ENCODE measurements at places on chromosomes 11 and 22. TPM values are rescaled to one million over a fixed set of nuclear protein-coding genes. Genes with fewer than 3 reads are reported as not detected.

The DGCR6 gene
- total RNA-seq, result 2.7 TPM

The B3GAT1 gene
- total RNA-seq, result 3.7 TPM

The C11orf16 gene
- total RNA-seq, result not detected

The GRM5 gene
- not detected for total RNA-seq

The PMM1 gene
- 30.5 TPM for total RNA-seq

The MDK gene
- 397 TPM for total RNA-seq

The MYO18B gene
- total RNA-seq, result 0.15 TPM

The STK33 gene
- total RNA-seq, result not detected

The OR5A1 gene
- not detected for total RNA-seq

- no peak overlapping the region for H3K4me3 ChIP-seq
- H3K27me3 ChIP-seq, result no peaks in the 10 kb centered on the region
- DNase-seq, result peak; percentile 53
- no peaks in the 10 kb centered on the region for H3K4me1 ChIP-seq
- no peak overlapping the region for H3K27ac ChIP-seq
- no peaks in the 10 kb centered on the region for H3K36me3 ChIP-seq
Observed at GRCh38 chr11:75160220-75160757, 9.4 kb downstream of the SLCO2B1 start.

DNA sequence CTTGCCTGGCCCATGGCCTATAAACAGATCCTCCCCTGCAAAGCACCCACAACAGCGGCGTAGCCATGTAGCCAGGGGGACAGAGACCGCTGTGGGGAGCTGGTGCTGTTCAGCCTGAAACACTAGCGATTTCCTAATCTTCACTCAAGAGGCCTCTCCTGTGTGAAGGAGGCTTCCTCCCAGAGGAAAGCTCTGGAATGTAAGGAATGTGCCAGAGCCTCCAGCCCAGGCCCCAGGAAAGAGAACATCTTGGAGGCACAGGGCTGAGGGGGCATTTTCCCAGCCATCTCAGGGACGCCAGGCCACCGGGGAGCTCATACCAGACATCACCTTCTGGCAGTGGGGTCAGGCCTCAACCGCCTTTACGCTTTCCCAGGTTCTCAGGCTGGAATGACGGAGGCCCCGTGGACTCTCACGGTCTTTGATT lies 24.0 kb downstream of the MIAT start:
- no peaks in the 10 kb centered on the region for H3K27me3 ChIP-seq
- H3K27ac ChIP-seq, result no peak overlapping the region
- H3K4me3 ChIP-seq, result no peak overlapping the region
- H3K36me3 ChIP-seq, result no peaks in the 10 kb centered on the region
- peak; percentile 21 for DNase-seq

DNA sequence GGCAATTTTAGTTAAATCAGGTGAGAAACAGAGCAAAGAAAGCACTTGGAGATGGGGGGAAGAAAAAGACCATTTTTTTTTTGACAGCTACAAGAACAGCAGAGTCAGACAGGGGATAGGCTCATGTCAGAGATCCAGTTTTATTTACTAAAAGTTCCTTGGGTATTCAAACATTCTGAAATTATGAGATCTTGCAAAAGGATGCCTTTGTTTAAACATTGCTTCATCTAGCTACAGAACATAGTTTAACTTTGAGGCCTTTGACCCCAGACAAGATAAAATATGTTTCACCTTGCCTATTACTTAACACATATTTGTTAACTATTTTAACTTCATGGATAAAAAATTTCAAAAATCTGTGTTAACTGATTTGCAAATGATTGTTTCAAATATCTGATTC lies 6.4 kb downstream of the GLYATL1 start:
- H3K36me3 ChIP-seq, result no peaks in the 10 kb centered on the region
- H3K27ac ChIP-seq, result no peak overlapping the region
- no peaks in the 10 kb centered on the region for H3K4me1 ChIP-seq
- DNase-seq, result no peak
- peaks cover 2% of the 10 kb centered on the region for H3K27me3 ChIP-seq
- H3K4me3 ChIP-seq, result no peak overlapping the region

- no peaks in the 10 kb centered on the region for H3K36me3 ChIP-seq
- DNase-seq, result peak; percentile 26
- H3K27ac ChIP-seq, result peak overlapping the region; percentile 47
- H3K4me1 ChIP-seq, result peaks cover 8% of the 10 kb centered on the region
- H3K4me3 ChIP-seq, result no peak overlapping the region
Observed at GRCh38 chr11:9765320-9766101, 101.6 kb downstream of the SWAP70 start.

DNA sequence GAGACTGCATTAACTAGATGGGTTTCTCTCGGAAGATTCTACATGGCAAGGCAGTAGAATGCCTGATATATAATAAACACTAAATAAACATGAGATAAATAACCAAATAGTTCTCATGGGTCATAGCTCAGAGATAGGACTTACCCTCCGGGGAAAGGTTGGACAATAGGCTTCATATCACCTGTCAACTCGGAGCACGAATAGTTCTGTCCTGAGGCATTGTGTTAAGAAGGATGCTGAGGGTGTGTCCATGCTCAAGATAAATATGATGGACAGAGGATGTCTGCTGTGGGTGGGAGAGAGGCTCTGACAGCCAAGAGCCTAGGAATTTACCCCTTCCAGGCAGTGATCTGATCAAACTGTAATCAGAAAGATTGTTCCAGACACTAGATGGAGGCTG lies 474.0 kb downstream of the MIAT start:
- no peak overlapping the region for H3K27ac ChIP-seq
- no peaks in the 10 kb centered on the region for H3K27me3 ChIP-seq
- DNase-seq, result no peak
- no peaks in the 10 kb centered on the region for H3K36me3 ChIP-seq

- H3K27me3 ChIP-seq, result no peaks in the 10 kb centered on the region
- DNase-seq, result no peak
- no peaks in the 10 kb centered on the region for H3K36me3 ChIP-seq
- H3K4me3 ChIP-seq, result no peak overlapping the region
Observed at GRCh38 chr11:106233191-106233590, 155.7 kb downstream of the AASDHPPT start.

DNA sequence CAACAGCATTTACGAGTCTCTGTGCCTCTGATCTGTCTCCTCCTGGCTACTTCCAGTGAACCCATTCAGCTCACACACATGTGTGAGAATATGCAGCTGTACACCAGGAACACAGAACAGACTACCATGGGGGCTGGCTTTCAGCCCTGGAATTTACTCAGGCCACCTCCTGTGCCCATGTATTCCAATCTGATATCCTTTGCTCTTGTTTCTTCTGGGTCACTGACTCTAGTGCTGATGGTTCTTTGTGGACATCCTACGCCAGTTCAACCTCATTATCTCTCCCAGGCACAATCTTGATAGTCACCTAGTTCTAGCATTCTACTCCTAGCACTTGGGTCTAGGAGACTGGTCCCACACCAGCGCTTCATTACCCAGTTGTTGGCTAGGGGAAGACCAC lies 23.0 kb upstream of the ZC3H12C start:
- H3K36me3 ChIP-seq, result no peaks in the 10 kb centered on the region
- H3K27ac ChIP-seq, result peak overlapping the region; percentile 70
- H3K27me3 ChIP-seq, result no peaks in the 10 kb centered on the region
- no peak for DNase-seq
- no peak overlapping the region for H3K4me3 ChIP-seq

- DNase-seq, result no peak
- no peaks in the 10 kb centered on the region for H3K27me3 ChIP-seq
- H3K27ac ChIP-seq, result no peak overlapping the region
Observed at GRCh38 chr22:25722223-25722622, 19.8 kb upstream of the MYO18B start.

DNA sequence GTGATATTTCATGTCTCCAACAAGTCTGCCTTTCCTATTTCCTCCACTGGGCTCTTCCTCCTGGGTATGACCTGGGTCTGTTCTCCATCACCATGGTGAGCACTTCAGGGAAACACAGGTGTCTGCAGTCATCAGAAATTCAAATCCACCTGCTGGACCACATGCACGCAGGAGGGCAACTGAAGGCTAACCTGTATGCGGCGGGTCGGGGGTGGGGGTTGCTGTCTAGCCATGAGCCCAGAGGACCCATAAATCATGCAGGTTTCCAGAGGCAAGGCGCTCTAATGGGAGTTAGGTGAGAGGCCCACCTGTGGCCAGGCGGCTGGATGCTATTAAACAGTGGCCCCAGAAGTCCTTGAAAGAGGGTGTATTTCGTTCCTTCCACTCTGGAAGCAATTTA lies 11.1 kb upstream of the PAMR1 start:
- H3K4me3 ChIP-seq, result no peak overlapping the region
- no peak overlapping the region for H3K27ac ChIP-seq
- no peaks in the 10 kb centered on the region for H3K36me3 ChIP-seq
- H3K27me3 ChIP-seq, result peaks cover 63% of the 10 kb centered on the region
- H3K4me1 ChIP-seq, result no peaks in the 10 kb centered on the region

DNA sequence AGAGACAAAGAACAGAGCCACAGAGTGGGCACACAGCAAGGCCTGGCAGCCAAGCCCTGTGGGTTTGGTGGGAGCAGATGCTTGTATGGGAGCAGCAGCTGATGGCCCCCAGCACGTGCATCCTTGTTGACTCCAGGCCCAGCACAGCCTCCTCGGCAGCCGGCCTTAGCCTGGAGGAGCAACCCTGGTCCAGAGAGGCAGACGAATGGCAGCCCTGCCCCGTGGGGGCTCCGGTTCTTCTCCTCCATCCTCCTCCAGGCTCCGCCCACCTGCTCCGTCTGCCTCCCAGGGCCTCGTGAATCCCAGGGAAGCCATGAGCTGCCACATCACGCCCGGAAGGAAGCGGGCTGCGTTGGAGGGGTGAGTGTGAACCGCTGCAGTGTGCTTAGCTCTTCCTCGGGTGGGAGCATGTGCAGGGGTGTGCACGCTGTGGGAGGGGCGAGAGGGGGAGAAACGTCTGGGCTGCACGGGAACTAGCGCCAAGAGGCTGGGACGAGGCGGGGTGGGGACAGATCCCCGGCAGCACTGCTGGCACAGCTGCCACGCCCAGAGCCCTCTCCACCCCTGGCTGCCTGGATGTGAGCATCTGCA lies 36.3 kb upstream of the JAM3 start:
- H3K27me3 ChIP-seq, result no peaks in the 10 kb centered on the region
- no peaks in the 10 kb centered on the region for H3K36me3 ChIP-seq
- DNase-seq, result peak; percentile 24
- H3K4me1 ChIP-seq, result peaks cover 20% of the 10 kb centered on the region
- H3K4me3 ChIP-seq, result no peak overlapping the region

- peaks cover 14% of the 10 kb centered on the region for H3K4me1 ChIP-seq
- no peaks in the 10 kb centered on the region for H3K27me3 ChIP-seq
- peak overlapping the region; percentile 97 for H3K27ac ChIP-seq
- no peak for DNase-seq
Observed at GRCh38 chr11:62646825-62647608, 604 bp upstream of the GANAB start.

- no peak overlapping the region for H3K4me3 ChIP-seq
- DNase-seq, result peak; percentile 42
Observed at GRCh38 chr22:38831166-38831945, 12.5 kb downstream of the NPTXR start.

DNA sequence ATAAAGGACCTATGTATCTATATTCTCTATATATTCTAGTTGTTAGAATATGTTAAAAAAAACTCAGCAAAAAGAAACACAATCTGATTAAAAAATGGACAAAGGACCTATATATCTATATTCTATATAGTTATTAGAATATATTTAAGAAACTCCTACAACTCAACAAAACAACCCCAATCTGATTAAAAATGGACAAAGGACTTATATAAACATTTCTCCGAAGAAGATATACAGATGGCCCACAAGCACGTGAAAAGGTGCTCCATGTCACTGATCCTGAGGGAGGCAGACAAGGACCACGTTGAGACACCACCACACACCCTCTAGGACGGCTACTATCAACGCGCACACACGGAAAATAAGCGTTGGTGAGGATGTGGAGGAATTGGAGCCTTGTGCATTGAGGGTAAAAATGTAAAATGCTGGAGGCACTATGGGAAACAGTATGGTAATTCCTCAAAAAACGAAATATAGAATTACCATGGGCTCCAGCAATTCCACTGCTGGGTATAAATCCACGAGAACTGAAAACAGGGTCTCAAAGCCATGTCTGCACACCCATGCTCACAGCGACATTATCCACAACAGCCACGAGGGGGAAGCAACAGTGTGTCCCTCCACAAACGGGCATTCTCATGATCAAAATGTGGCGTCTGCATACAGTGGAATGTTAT lies 22.7 kb downstream of the YPEL1 start:
- H3K27me3 ChIP-seq, result no peaks in the 10 kb centered on the region
- H3K27ac ChIP-seq, result no peak overlapping the region
- H3K4me1 ChIP-seq, result peaks cover 4% of the 10 kb centered on the region
- peak; percentile 93 for DNase-seq
- H3K36me3 ChIP-seq, result no peaks in the 10 kb centered on the region

- no peaks in the 10 kb centered on the region for H3K36me3 ChIP-seq
- H3K27ac ChIP-seq, result no peak overlapping the region
- no peak overlapping the region for H3K4me3 ChIP-seq
- peaks cover 30% of the 10 kb centered on the region for H3K27me3 ChIP-seq
- no peak for DNase-seq
- no peaks in the 10 kb centered on the region for H3K4me1 ChIP-seq
Observed at GRCh38 chr22:43851979-43852307, 10.4 kb downstream of the SULT4A1 start.

DNA sequence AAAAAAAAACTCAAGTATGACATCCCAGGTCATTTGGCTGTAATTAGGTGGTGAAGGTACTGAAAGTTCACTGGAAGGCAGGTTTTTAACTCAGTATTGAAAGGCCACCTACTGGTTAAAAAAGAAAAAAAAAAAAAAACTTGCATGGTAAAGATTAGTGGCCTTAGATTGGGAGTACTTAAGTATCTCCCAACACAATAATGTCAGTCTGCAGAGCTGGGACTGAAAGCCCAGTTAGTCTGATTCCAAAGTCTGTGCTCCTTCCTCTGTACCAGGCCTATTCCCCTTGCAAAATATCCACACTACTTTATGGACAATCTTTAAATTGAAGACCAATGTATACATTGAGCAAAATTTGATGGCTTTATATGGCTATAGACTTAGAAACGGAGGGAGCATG lies 85.5 kb downstream of the NOX4 start:
- no peak overlapping the region for H3K4me3 ChIP-seq
- H3K36me3 ChIP-seq, result no peaks in the 10 kb centered on the region
- H3K4me1 ChIP-seq, result no peaks in the 10 kb centered on the region
- DNase-seq, result peak; percentile 19
- no peaks in the 10 kb centered on the region for H3K27me3 ChIP-seq

GRCh38 chr11:3198815-3199214 lies 19.8 kb downstream of the MRGPRG start:
- no peaks in the 10 kb centered on the region for H3K4me1 ChIP-seq
- no peak for DNase-seq
- H3K36me3 ChIP-seq, result no peaks in the 10 kb centered on the region
- H3K27me3 ChIP-seq, result peaks cover 19% of the 10 kb centered on the region
- no peak overlapping the region for H3K4me3 ChIP-seq
- H3K27ac ChIP-seq, result no peak overlapping the region

- H3K36me3 ChIP-seq, result no peaks in the 10 kb centered on the region
- no peaks in the 10 kb centered on the region for H3K4me1 ChIP-seq
- no peak overlapping the region for H3K4me3 ChIP-seq
Observed at GRCh38 chr11:19418221-19418620, 177.5 kb upstream of the E2F8 start.

GRCh38 chr11:17550450-17551346 lies 3.6 kb downstream of the OTOG start:
- no peak overlapping the region for H3K4me3 ChIP-seq
- no peak for DNase-seq
- H3K27me3 ChIP-seq, result no peaks in the 10 kb centered on the region
- no peaks in the 10 kb centered on the region for H3K36me3 ChIP-seq

GRCh38 chr11:32792111-32792947 lies 2.1 kb downstream of the CCDC73 start:
- peaks cover 38% of the 10 kb centered on the region for H3K27me3 ChIP-seq
- no peak for DNase-seq
- H3K36me3 ChIP-seq, result no peaks in the 10 kb centered on the region
- no peak overlapping the region for H3K27ac ChIP-seq
- H3K4me1 ChIP-seq, result no peaks in the 10 kb centered on the region

GRCh38 chr22:31272522-31273446 lies 19.5 kb downstream of the PIK3IP1 start:
- peaks cover 10% of the 10 kb centered on the region for H3K36me3 ChIP-seq
- no peaks in the 10 kb centered on the region for H3K27me3 ChIP-seq
- no peak overlapping the region for H3K4me3 ChIP-seq
- H3K4me1 ChIP-seq, result no peaks in the 10 kb centered on the region
